Foreskin keratinocyte (primary cell): ENCODE measurements at places on chromosomes 3 and 15. TPM values are rescaled to one million over a fixed set of nuclear protein-coding genes. Genes with fewer than 3 reads are reported as not detected.

DNA sequence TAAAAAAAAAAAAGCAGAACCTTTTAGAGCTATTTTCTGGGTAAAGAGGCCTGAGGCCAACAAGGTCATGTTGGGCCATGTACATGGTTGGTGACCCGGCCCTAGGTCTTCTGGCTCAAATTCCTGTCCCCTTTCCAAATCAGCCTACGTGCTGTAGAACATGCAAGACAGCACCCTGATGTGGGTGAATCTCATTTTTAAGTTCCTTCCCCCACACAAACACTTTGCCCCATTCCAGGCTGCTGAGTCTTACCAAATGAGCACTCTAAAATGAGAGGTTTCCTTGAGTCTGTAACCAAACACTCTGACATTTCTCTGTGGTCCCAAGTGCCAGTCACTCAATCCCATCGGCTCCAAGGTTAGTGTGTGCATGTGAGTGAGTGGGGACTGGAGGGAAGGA is 9.4 kb downstream of the BCL6 start:
- DNase-seq, result no peak

CCR9 gene
- total RNA-seq, result not detected in 2 replicates

DNA sequence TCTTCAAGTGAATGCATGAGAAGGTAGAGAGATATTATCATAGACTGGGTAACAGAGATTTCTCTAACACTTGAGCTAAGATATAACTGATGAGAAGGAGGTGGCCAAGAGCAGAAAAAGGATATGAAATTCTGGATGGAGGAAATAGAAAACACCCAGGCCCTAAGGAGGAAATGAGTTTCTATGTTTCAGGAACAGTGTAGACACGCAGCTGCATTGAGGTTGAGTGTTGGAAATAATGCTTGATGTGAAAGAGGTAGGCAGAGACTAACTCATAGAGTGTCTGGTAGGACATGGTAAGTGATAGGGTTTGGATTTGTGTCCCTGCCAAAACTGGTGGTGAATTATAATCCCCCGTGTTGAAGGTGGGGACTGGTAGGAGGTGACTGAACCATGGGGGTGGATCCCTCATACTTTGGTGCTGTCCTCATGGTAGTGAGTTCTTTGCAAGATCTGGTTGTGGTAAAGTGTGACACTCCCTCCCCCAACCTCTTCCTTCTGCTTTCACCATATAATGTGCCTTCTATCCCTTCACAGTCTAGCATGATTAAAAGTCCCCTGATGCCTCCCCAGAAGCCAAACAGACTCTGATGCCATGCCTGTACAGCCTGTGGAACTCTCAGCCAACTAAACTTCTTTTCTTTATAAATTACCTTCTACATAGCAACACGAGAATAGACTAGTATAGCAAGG is 787.3 kb downstream of the EDEM1 start:
- DNase-seq, result no peak

- DNase-seq, result no peak
Measured at GRCh38 chr15:72265031-72265430, 7.3 kb downstream of the PARP6 start.

PFN2 gene
- 132 and 144 TPM in 2 replicates for total RNA-seq

GASK1A gene
- total RNA-seq, result 0.99 and 1.3 TPM in 2 replicates

GPR171 gene
- total RNA-seq, result not detected in 2 replicates

FETUB gene
- total RNA-seq, result 0.07 TPM in 1 of 2 replicates, not detected in the other

GRCh38 chr3:181402347-181402746 is 309.4 kb upstream of the SOX2 start:
- no peak for DNase-seq

- no peak for DNase-seq
Measured at GRCh38 chr3:182375916-182376315, 417.4 kb upstream of the ATP11B start.

NLGN1 gene
- not detected in 2 replicates for total RNA-seq

GRCh38 chr3:52971895-52972294 is 74.0 kb downstream of the SFMBT1 start:
- no peak for DNase-seq

GRCh38 chr3:4517643-4518311 is 24.6 kb downstream of the ITPR1 start:
- no peak for DNase-seq
